ENCODE measurements at places on chromosomes 2 and 18.

DNA sequence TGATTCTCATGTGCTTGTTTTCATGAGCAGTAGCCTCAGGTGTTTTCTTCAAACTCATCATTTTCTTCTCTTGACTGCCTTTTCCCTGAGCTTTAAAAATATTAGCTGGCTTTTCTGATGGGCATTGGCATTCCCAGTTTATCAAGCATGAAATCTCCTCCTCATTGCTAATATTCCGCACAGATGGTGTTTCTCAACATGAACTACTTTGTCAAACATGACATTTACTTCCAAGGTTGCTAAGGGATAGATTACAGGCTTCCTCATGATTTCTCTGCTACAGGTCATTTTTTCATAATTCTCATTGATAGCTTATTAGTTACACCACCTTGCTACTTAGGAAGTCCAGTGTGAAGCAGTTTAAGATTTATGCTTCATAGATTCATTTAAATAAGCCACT lies 1116.9 kb upstream of the CNTNAP5 start:
- no peak for DNase-seq

DNA sequence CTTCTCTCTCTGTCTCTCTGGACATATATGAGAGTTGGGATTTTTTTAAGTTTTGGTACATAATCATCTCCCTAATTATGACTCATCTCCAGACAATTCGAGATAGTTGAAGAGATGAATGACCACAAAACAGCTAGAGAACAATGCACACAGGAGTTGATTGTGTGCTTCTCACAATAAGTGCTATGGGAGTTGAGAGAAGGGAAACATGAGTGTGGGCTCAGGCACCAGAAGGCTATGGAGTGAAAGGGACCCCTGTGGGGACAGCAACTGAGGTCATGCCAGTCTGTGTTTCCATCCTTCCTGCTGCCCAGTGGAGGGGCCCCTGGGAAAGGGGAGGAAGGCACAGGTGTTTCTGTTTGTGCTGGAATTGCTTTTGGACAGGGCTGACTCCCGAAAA lies 6.5 kb upstream of the YWHAQ start:
- DNase-seq = peak; percentile 45

GRCh38 chr2:159157361-159158209 lies 128.9 kb downstream of the WDSUB1 start:
- DNase-seq = no peak

GRCh38 chr18:79527656-79528315 lies 132.1 kb downstream of the NFATC1 start:
- DNase-seq = no peak

DNA sequence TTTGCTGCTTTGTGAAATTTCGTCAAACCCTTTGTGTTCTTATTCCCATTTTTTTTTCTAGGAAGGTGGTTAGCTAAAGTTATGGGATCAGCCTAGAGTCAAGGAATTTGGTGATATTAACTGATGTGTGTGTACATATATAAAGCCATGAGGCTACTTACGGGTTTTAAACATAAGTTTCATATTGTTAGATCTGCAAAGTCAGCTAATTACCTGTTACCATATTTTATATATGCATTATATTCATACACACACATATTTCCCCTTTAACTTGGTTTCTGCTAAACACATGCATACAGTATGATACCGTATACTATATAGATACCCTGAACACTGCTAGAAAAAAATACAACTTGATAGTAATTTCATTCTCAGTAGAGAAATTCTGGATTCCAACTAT lies 241.0 kb downstream of the NYAP2 start:
- no peak for DNase-seq

DNA sequence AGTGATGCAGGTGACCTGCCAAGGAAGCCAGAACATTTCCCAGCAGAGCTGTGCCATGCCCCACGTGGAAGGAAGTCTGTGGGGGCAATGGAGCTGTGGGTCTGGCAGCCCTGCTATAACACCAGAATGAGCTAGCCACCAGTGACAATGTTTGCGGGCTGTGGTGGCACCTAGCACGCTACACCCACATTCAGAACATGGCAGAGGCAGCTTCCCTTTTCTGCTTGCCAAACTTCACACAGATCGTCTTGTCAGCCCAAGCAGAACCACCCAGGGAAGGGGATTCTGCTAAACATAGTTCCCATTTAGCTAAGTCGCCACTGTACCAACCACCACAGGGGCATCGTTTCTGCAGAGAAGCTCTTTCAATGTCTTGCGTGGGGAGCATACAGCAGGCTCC lies 27.0 kb upstream of the CCDC93 start:
- DNase-seq = no peak

- no peak for DNase-seq
Measured at GRCh38 chr2:171963198-171963597, 36.6 kb upstream of the METAP1D start.

- DNase-seq = peak; percentile 44
Measured at GRCh38 chr2:47015206-47015605, 99.6 kb upstream of the MCFD2 start.

GRCh38 chr18:58046794-58047555 lies 2.9 kb downstream of the NEDD4L start:
- peak; percentile 39 for DNase-seq

GRCh38 chr2:30764021-30764800 lies 43.0 kb downstream of the CAPN13 start:
- no peak for DNase-seq

GRCh38 chr2:159009940-159010339 lies 41.5 kb downstream of the TANC1 start:
- no peak for DNase-seq

DNA sequence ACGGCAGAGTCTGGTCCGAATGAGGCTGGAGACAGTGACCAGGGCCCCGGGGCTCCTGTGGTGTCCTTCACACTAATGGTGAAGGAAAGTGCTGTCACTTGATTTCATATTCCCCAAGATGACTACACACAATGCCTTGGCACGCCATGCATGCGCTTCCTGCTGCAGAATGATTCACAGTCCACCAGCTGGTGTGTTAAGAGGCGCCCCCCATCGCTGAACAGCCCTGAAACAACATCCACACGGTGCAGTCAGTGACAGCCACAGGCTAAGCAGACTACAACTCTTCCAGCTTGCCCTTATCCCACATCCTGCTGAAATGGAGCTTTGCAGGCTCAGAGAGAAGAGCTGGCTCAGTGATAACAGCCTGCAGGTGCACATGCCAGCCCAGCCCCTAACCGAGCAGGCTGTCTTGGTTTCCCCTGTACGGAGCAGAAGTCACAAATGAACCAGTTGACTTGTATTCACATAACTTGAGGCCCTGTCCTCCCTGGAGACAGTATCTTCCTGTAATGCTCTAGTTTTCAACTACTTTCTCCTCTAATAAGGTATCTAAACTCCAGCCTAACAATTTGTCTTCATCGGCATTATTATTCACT lies 24.3 kb upstream of the CDH20 start:
- DNase-seq = no peak

- no peak for DNase-seq
Measured at GRCh38 chr18:27278131-27278530, 93.0 kb upstream of the CHST9 start.

GRCh38 chr2:433216-433615 lies 145.3 kb upstream of the ALKAL2 start:
- no peak for DNase-seq

GRCh38 chr18:67510831-67511230 lies 5.7 kb downstream of the DSEL start:
- no peak for DNase-seq

DNA sequence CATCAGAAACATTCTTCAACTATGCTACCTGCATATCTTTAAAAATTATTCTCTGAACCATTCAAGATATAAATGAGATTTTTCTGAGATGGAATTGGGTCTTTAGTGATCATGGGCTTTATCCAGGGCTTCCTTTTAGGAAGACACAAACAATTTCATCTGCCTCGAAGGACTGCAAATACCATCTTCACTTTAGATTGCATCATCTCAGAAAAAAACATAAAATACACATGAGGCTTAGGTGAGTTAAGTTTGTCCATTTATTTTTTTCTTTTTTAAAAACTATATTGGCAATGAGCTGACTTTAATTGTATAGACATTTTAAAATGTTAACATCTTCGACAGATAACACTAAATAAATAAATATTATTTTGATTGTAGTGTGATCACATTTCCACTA lies 20.1 kb downstream of the TTN start:
- DNase-seq = no peak

GRCh38 chr2:20231598-20232026 lies 6.7 kb upstream of the SDC1 start:
- peak; percentile 66 for DNase-seq

DNA sequence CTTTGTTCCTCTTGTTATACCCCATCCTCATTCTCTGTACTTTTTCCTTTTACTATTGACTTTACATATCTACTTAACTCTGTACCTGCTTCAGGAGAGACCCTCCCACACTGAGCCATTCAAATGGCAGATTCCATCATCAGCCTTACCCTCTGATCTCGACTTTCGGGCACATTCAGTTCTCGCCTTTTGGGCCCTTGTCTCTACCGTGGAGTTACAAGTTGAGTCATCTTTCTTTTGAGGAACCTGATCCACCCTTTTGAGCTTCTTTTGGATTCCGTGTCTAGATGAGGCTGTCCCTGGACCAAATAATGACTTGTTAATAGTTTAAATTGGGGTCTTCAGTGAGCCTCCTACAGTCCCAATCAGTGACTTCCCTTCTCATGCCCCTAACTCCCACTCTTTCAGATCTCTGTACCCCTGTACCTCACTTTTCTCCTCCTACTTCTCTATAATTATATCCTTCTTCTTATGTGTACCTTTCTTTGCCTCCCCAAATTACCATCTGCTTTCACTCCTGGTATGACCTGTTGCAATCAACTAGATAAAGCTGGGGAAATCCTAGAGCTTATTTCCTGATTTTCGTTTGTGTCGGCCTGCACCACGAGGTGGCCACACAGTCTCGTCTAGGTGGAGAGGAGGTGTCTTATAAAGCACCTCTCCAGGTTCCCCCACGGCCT lies 17.2 kb downstream of the SP110 start:
- DNase-seq = no peak

DNA sequence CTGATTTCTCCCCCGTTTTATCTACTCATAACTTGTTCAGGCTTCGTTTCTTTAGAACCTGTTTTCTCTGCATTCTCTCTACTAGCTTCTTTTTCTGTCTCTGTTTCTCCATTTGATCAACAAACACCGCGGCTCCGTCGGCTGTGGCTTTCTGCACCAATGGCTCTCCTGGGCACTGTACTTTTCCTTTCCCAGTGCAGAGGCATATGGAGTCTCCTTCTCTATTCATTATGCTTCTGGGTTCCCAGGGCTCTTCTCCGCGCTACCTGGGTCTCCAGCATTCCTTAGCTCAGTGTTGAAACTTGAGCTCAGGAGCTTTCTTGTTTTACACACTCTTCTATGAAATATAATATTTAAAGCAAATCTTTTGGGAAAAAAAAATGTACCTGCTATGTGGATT lies 196.6 kb upstream of the SOX11 start:
- DNase-seq = no peak

DNA sequence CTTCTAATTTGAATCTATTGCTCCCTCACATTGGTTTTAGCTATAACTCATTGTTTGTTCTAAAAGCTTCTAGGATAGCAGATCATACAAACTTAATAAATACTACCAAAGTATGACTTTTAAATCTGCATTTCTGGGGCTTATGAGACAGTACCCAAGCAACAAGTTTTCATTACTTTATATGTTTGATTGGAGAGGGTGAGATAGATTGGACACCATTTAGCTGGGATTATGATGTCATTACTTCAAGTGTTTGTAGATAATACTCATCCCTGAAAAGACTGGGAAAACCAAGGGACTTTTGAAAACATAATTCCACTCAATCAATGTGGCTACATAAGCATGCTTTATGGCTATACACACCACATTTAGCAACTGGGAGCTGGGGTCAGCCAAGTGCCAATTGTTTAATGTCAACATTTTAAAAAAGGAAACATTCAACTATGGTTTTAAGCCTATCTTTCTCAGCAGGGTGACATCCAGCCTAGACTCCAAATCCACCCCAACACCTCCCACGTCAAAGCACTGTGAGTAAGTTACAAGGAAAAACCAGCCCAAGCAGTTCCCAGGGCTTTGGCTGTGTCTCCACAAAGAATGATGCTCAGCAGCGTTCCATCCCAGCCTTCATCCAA lies 119.9 kb downstream of the ETAA1 start:
- no peak for DNase-seq

- peak; percentile 75 for DNase-seq
Measured at GRCh38 chr2:159903443-159904126, 105.6 kb upstream of the CD302 start.

DNA sequence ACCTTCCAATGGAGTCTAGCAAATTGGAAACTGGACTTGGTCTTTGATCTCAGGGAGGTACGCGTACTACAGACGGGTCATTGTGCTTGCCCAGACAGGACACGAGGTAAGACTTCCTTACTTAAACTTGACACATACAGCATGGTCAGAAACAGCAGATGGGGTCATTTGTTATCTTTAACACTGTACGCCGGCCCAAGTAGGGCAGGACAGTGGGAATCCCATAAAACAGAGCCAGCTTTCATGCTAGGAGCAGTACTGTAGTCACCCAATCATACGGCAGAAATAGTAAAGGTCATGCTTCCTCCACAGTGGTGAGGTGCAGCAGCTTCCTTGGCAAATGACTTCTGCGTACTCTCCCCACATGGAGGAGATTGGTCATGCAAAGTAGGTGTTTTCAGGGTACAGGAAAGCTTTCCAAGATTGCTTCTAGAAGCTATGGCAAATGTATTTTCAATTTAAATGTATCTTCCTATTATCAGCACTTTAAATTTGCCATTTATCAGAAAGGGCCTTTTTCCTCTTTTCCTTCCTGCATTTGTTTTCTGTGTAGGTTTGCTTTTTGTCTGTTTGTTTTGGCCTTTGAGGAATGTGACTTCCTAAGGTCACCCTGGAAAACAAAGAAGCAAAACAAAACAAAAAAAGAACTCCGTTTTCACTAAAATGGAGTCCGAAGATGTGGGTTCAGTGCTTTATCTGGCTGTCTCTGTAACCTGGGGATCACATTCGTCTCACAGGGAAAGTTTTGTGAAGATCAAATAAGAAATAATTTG lies 74.0 kb upstream of the DSG1 start:
- no peak for DNase-seq

DNA sequence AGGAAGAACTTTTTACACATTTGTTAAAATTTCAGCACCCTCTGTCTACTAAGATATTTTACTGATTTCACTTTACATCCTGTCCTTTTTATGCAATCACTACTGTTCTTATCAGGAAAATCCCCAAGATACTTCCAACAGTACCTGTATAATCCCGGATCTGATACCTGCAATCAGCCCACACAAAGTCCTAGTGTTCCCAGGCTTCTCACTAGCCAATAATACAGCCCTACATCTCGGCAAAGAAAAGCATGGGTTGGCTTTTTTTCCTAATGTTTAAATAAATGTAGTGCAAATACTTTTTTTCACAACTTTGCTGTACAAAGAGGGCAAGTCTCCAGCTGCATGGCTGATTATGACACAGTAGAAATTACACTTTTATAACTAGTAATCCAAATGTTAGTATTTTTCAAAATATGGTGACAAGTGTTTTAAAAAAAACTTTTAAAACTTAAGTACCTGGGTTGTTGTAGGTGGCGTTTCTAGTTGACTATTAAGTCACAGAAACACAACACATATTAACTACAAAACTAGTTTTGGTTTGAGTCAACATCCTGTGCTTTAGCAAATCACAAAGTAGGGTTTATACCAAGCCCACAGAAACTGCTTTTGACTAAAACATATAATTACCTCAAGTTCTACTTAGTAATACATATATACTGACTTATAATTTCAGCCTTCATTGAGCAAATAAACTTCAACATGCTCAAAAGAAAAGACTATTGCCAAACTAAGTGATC lies 19.5 kb downstream of the CNOT11 start:
- DNase-seq = no peak
